ENCODE measurements at places on chromosomes 1 and 21. TPM values are rescaled to one million over a fixed set of nuclear protein-coding genes. Genes with fewer than 3 reads are reported as not detected.

Gene PKP1
- total RNA-seq, result 0.27 TPM

Gene SH2D5
- total RNA-seq, result 1.9 TPM

Gene CFAP74
- total RNA-seq, result 2.0 TPM

Gene ACP6
- total RNA-seq, result 38.9 TPM

- ATAC-seq, result no peak
Observed at GRCh38 chr1:204931768-204932572, 61.3 kb downstream of the NFASC start.

- ATAC-seq, result peak; percentile 38
Observed at GRCh38 chr1:15430787-15431570, 7.3 kb upstream of the CTRC start.

DNA sequence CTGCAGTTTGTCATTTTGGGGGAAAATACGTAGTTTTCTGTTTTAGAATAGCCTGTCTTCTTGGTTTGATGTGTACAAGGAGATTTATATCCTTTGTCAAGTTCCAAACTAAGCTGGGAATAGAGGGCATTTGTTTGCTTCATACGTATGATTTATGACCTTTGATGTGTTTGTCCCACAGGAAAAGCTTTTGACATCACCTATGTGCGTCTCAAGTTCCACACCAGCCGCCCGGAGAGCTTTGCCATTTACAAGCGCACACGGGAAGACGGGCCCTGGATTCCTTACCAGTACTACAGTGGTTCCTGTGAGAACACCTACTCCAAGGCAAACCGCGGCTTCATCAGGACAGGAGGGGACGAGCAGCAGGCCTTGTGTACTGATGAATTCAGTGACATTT is 79.9 kb downstream of the LAMC1 start:
- ATAC-seq, result no peak

GRCh38 chr1:41021526-41022308 is at the start of gene SLFNL1:
SLFNL1 (minus strand) TSS chr1:41021725; CDS start chr1:41020660, 1,065 bp downstream.
- peak; percentile 15 for ATAC-seq

DNA sequence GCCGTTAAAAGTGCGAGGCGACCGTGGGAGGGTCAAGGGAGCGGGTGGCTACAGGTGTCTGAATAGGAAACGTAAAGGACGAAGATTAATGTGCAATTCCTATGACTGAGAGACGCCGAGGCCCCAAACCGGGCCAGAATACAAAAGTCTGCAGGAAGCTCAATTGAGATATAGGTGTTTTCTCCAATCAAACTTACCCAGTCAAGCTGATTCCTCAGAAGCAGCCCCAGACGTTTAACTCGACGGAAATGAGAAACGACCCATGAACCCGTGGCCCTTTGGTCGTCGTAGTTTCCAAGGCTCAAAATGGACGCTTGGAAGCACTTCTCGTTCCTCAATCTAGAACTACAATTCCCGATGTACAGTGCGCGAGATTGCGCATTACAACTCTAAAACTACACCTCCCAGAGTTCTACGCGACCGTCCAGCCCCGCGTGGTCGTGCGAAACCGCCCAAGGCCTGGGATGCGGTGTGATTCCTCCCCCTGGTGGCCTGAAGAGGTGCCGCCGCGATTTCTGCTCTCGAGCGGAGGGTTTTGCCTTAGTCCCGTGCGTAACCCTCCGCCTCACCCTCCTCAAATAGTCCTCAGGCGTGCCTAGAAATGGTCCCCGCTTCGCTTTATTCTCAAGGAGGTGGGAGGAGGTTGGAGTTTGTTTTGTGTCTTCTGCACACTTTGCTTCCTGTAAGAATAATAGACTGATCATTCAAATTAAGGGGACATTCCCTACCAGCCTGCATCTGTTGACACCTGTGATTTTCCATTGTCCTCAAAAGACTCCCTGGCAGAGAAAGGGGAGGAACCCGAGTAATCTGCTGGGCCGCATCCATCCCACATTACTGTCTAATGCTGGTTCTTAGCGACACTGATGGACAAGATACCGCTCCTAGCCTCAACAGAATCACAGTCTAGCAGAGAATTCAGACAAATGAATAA is at the start of gene PAFAH2:
PAFAH2 (minus strand) TSS at position 236 of the 934 bp plus-strand sequence. CDS start 7,247 bp downstream, outside the sequence.
- ATAC-seq, result peak; percentile 98

GRCh38 chr1:159941591-159942560 is 3.5 kb downstream of the IGSF9 start:
- peak; percentile 22 for ATAC-seq

GRCh38 chr1:205416322-205416721 is 5.5 kb downstream of the LEMD1 start:
- ATAC-seq, result no peak

- peak; percentile 2 for ATAC-seq
Observed at GRCh38 chr1:203797948-203798655, 2.7 kb downstream of the ZBED6 start.

All from motor neuron (in vitro differentiated cells).